ENCODE measurements at places on chromosomes 11 and 22.

GRCh38 chr22:44108806-44109385, 71.8 kb upstream of the PARVG start:
- DNase-seq, result no peak

DNA sequence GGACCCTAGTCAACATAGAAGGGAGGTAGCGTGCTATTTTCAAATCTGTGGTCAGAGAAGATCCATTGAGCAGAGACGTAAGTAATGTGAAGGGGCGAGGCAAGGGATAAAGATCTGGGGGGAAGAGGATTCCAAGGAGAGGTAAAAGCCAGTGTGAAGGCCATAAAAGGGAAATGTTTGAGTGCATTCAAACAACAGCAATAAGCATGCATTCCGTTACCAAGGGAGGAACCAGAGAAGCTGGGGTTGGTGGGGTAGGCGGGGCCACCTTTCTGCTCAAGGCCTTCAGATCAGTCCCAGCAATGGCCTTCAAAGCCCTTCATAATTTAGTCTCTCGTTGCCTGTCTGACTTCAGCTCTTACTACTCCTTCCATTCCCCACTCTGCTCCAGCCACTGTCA, 18.4 kb upstream of the SMPD1 start:
- DNase-seq, result no peak

- DNase-seq, result no peak
Observed at GRCh38 chr11:19511413-19512183, 201.0 kb upstream of the NAV2 start.

DNA sequence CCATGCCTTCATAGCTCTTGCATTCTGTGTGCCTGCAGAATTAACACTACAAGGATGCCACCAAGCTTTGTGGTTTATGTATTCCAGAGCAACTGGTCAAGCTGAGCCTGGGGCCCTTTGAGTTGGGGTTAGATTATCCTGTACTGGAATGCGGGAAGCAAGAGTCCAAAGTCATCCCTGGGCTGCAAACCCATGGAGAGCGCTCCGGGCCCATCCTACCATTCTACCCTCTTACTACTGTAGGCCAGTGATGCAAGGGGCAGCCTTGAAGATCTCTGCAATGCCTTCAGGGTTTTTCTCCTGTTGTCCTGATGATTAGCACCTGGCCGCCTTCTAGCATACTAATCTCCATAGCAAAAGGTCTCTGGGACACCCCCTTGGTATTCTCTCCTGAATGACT, 51.3 kb downstream of the TUG1 start:
- no peak for DNase-seq

GRCh38 chr11:66465373-66466224, 1.1 kb upstream of the PELI3 start:
- DNase-seq, result no peak

DNA sequence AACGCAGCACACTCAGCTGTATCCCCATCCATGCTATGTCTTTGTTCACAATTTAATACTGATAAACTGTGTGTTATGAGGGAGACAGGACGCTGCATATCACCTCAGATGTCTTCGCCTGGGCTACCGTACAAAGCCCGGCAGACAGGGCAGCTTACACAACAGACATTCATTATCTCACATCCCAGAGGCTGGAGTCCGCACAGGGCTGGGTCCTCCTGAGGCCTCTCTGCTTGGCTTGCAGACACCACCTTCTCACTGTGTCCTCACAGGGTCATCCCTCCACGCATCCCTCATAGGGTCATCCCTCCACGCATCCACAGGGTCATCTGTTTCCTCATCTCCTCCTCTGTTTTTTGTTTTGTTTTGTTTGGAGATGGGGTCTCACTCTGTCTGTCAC, 61.2 kb downstream of the SHANK2 start:
- DNase-seq, result no peak

GRCh38 chr11:8732748-8733241, 50.2 kb downstream of the RPL27A start:
- no peak for DNase-seq

- DNase-seq, result no peak
Observed at GRCh38 chr11:26191193-26191592, 140.7 kb upstream of the ANO3 start.

DNA sequence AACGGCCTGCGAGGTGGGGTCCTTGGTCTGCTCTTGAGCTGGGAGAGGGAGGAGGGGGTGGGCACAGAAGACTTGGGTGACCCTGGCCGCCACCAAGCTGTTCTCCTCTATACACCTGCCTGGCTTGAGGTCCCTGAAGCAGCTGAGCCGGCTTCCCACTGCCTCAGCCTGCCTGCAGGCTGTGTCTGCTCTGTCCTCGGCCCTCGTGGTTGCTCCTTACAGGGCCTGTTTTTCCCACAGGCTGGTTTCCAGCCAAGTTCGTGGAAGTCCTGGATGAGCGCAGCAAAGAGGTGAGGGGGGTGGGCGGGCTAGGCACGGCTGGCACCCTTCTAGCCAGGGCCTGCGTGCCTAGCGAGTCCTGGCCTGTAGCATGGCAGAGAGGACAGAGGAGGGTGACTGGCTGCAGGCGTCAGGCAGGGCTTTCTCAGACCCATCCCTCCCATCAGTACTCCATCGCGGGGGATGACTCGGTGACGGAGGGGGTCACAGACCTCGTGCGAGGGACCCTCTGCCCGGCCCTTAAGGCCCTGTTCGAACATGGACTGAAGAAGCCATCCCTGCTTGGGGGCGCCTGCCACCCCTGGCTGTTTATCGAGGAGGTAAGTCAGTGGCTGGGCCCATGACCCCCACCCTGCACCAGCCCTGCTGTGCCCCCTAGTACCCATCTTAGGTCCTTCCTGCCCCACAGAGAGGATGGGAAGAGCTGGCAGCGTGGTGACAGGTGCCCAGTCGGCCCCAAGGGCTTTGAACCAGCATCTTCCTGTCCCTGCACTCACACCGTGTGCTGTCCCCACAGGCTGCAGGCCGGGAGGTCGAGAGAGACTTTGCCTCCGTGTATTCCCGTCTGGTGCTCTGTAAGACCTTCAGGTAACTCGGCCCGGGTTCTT, 37.7 kb downstream of the SGSM3 start:
- DNase-seq, result no peak

DNA sequence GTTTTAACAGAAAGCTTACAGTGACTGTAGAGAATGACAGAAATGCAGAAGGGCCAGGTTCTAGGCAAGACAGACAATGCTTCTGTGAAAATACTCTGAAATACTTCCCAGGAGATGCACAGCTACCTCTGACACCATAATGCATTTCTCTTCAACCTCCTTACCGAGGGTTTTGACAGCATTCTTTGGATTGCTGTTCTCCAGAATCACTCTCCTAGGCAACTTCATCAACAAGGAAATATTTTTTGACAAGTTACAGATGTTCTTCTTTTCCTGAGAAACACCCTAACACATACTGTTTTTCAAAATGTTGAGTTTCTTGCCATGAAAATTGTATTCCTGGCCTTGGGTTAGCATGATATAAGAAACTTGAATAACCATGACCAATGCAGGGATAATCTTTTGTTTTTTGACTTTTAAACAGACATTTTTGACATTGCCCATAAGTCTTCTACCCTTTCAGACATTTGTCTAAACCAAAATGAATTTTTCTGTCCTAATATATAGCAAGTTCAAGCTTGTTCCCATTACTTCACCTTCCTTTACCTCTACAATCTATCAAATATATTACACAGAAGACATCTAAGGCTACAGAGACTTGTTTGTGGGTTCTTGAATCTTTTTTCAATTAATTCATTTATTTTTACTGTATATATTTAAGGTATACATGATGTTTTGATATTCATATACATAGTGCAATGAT, 108.1 kb downstream of the CCDC34 start:
- no peak for DNase-seq

DNA sequence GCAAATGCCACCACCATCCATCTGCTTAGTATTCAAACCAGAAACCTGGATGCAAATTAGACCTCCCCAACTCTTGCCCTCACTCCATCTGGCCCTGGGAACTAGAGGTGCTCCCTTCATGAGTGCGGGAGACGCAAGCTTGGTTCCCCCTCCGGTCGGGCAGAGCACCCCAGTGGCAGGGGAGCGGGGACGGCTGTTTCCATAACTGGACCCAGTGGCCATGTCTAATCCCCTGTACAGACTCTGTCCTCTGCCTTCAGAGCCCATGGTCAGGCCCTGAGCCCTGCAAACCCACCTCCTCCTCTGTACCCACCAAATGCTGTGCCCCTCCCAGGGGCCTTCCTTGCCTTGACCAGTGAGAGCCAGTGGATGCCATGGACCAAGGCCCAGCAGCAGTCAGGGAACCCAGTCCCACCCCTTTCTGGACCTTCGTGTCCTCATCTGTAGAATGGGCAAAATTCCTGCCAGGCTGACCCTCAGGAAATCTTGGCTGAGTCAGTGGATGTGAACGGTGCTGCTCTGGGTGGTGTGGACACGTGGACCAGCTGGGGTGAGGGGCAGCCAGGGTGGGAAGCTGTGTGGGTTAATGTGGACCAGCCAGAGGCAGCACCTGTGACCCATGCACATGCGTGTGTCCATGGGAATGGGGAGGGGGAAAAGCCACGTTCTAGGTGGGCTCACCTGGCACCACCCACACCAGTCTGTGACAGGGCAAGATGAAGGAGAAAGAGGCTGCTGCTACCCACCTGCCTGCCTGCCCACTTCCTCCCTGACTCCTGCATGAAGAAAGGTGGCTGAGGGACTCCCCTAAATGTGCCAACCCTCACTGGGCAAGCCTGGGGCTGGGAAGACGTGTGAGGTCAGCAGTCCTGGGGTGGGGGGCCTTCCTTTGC, 72.8 kb downstream of the LRRC32 start:
- no peak for DNase-seq

DNA sequence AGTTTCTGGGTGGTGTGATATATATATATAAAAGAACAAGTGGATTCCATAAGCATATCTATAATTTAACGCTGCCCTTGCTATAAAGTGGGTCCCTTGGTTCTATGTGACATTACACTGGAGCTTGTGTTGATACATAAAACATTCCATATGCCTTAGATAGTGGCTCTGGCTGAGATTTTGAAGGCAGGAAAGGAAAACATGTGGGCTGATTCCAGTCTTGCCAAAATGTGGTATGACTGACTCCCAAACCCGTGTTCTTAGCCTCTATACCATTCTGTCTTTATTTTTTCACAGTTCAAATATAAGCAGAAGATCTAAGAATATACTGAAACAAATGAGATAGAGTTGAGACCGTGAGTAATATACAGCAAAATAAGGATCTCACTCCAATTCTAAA, 522.8 kb upstream of the LRRC4C start:
- DNase-seq, result no peak

DNA sequence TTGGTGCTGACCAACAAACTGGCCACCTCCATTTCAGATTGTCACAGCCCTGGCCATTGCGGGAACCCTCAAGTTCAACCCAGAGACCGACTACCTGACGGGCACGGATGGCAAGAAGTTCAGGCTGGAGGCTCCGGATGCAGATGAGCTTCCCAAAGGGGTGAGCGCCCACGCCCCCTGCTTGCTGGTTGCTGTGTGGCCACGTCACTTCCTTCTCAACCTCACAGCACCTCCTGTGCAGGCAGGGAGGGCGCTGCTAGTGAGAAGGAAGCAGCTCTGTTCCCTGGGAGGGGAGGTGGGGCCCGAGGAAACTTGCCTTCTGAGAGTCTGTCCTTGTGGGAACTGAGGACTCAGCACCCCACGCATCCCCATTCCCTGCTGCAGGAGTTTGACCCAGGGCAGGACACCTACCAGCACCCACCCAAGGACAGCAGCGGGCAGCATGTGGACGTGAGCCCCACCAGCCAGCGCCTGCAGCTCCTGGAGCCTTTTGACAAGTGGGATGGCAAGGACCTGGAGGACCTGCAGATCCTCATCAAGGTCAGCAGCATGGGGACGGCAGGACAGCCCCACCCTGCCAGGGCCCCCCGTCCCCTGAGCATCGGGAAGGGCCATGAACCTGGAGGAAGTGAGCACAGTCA, 19.3 kb downstream of the POLR3H start:
- DNase-seq, result no peak

DNA sequence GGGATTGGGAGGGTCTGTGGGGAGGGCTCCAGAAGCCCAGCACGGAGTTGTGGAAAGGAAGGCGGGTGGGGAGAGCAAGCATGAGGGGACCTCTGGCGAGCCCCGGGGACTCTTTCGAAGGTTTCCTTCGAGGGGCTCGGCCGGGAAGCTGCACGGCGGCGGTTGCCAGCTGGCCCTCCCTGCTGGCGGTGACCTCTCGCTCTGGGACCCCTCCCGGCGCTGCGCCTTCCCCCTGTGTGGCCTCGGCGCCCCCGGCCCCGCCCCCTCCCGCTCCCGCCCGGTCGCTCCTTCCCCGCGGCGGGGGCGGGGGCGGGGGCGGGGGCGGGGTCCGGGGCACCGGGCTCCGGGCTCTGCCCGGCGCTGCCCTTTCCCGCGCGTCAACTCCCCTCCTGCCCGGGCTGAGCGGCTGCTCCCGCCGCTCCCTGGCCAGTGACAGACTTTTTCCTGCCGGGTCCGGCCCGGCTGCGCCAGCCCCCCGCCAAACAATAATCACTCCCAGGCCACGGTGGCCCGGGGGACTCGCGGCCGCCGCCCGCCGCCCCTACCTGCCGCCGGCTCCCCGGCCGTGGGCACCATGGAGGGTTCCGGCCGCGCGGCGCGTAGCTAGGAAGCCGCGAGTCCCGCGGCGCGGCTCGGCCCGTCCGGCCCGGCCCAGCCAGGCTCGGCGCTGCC, 941 bp downstream of the CLCF1 start:
- no peak for DNase-seq

GRCh38 chr11:45374653-45375059, 88.5 kb upstream of the SYT13 start:
- no peak for DNase-seq

DNA sequence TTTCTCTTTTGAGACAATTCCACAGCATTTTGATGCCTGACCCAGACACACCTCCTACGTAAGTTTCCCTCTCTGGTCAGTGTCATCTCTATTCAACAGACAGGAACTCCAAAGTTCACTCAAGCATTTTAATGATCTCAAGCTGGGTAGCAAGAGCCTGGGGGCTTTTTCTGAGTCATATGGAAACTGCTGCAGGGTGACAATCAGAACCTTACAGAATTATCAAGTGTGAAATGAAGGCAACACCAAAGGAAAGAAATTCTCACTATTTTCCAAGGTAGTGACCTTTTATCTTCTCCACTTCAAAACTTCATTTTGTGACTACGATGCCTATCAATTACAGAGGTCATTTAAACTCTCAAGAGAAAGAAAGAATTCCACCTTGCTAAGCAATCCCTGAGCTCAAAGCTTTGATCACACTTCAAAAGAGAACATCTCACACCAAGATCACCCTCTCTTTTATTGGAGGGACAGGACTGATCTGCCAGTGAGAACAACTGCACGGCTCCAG, 229.0 kb upstream of the ZC3H12C start:
- no peak for DNase-seq

DNA sequence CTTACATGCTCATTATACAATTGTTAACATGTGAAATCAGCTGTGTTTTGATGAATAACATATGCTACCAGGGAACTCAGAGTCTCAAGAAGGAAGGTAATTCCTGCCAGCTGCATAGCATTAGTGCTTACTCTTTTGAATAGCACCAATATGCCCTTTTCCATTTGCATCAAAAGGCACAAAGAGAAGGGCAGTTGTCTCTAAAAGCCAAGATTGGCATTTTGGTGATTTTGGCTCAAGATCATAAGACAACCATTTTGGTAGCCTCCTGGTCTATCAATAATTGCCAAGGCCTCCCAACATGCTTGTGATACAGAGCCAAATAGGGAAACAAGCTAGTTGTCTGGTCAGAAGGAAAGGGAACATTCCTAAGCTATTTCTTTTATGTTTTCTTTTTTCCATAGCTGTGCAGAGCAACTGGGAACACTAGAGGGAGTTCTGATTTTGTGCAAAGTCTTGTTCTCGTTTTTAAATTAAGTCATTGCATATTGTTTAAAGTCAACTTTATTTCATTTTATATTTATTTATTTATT, 416.7 kb upstream of the CHORDC1 start:
- peak; percentile 30 for DNase-seq

GRCh38 chr11:120994091-120994859, 29.6 kb upstream of the TBCEL start:
- DNase-seq, result no peak

GRCh38 chr22:46884365-46884764, 121.9 kb downstream of the TBC1D22A start:
- no peak for DNase-seq

Data from renal pelvis (tissue), 12 donors.